ENCODE measurements at places on chromosomes 13 and 19.
A peak's percentile ranks its signal among the peaks of the same experiment; 100 is the strongest.

- no peak for DNase-seq
Measured at GRCh38 chr13:79386125-79386826, 19.8 kb downstream of the RBM26 start.

- no peak for DNase-seq
Measured at GRCh38 chr19:44142059-44142433, 692 bp downstream of the ZNF234 start.

DNA sequence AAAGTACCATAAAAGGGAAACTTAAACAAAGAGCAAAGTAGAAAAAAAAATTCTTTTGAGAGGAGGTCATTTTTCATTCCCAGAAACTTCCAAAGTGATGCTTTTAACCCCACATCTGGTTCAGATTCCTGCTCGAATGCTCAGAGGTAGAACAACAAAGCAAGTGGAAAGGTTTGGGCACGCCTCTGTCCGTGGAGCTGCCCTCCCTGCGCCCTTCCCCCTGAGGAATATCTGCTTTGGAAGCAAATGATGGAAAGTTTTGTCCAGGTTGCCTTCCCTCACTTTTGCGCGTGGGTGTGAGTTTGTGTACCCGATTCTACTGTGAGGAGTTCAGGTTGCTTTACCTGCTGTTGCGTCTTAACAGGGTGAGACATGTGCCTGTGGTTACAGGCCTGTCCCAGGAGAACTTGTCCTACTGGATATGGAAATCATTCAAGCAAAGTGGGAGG, 110.2 kb downstream of the KLF5 start:
- DNase-seq, result no peak

GRCh38 chr13:51759240-51759639, 44.7 kb downstream of the DHRS12 start:
- no peak for DNase-seq

DNA sequence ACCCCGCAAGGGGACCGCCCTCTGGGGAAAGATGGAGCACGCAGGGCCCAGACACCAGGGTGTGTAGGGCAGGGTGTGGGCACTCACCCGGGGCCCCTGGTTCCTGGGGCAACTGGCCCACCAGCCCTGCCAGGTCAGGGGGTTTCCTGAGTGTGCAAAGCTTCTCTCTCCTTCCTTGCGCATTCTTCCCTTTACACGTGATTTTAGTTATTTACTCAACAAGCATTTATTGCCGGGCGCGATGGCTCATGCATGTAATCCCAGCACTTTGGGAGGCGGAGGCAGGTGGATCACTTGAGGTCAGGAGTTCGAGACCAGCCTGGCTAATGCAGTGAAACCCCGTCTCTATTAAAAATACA, 20.4 kb downstream of the PRR36 start:
- DNase-seq, result no peak

DNA sequence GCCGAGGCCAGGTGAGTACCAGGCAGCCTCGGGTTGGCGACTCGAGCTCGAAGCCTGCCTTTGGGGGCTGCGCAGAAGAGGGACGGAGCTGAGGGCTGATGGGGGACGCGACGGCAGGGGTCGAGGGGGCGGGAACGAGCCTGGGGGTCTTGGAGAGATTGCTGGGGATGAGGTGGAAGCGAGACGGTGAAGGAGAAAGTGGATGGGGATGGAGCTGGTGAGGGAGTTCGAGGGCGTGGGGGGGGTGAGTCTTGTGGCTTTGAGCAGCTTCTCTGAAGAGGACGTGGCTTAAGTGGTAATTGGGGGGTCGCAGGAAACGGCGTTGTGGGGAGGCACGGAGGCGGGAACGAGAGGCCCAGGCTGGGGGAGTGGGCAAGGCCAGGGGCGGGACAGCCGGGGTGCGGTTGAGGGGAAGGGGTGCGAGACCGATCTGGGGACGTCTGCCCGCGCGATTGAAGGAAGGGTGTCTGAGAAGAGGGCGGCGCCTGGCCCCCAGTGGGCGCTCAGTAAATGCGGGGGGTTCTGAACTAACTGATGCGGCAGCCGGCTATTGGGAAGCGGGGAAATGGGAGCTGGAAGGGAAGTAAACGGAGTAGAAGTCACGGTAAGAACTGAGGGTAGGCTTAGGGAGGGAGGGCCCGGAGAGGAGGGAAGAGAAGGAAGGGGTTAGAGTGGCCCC, 426 bp downstream of the MYO9B start:
- DNase-seq, result no peak

DNA sequence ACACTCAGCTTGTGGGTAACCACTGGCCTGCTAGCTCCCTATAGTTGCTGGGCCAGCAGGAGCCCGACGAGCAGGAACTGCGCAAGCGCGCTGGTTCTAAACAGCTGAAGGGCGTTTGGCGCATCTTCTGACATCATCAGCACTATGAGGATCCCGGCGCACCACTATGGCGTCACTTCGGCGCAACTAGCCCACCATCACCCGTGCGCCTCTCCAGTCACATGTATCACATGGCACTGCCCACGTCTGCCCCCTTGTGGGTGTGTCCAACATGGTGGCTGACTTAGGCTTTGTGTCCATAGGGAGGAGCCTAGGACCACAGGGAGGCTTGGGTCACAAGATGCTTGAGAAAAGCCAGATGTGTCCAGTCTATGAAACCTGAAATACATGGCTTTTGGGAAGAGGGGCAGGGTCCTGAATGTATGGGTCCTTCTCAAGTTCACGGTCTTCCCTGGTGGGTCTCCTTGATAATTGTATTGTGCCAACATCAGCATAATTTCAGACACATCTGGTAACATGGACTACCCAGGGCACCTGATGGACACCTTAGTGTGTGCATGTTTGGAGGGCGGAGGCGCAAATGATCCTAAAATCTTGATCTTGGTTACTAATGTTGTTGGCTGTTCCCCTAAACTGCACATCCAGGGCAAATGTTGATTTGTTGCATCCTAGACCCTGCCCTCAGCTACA, 18.0 kb downstream of the KLK4 start:
- no peak for DNase-seq

DNA sequence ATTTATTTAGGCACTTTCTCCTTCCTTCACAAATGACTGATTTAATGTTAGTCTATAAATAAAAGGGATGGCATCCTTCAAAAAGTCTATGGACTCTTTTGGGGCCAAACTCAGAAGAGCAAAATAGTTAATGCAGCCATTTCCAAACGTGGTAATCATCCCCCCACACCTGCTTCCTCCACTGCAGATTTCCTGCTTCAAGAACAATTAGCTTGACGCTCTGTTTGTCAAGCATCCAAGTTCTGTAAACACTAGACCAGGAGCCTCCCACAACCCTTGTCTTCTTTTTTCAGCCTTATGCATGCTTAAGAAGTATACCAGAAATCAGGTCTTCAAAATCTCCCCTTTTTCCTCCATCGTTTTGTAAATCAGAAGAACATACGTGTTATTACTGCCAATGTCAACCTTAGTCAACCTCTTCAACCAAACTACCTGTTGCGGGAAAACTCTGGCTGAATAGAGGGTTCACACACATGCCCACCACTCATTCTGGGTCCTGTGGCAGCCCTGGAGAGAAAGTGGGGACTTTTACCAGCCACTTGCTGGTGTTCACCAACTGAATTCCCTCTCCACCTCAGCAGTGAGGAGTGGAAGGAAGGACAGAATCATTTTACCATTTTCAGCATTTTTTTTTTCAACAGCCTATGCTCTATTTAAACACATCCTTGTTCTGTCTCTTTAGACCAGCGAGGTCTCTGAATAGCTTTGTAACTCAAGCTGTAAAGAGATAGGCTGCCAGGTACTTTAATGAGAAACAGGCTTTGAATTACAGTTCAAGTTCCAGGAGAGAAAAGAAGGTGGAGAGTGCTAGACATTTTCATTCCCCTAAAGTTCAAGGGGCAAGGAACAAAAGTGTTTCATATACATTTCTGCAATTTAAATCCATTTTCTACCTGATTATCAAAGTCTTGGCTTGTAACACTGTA, 39.1 kb downstream of the EFNB2 start:
- no peak for DNase-seq

DNA sequence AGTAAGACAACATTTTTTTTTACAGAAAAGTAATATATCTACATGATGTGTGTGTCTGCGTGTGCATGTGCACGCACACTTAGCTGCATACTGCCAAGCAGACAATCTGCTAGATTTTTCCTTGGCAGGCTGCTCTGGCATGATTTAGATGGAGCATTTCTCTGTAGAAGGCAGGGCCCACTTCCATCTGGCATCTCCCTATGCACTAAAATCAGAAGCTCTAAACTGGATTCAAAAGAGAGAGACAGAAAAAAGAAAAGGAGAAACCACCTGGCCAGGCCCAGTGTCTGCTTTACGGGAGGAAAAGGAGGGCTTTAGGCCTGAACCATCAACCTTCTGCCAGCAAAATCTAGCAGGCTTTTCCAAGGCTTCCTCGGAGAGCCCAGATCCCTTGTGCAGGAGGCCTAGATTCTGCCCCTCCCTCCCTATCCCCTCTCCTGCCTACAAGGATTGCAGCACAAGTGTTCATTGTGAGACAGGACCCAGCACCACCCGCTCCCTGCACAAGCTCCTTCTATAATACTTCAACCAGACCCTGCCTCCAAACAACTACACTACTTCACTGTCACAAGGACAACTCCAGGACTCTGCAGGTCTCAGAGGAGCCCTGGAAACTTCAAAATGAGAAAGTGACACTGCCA, 99.3 kb downstream of the DOCK9 start:
- DNase-seq, result no peak

- DNase-seq, result no peak
Measured at GRCh38 chr13:94656766-94657165, 55.1 kb downstream of the GPR180 start.

DNA sequence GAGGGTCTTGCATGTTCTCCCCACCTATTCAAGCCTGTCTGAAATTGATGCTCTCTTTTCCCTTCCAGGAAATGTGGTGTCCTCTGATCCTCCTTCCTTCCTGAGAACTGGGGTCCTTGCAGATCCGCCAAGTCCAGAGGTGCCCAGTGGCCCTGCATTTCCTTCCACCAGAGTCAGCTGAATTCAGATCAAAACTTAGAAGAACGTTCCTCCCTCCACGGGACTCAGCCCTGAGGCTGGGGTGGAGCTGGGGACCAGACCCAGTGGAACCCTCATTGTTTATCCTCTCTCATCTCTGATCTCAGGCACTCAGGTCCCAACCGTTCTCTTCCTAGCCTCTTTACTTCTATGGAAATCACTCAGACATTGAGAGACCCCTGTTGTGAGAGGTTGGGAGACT, 477.3 kb downstream of the TSHZ3 start:
- no peak for DNase-seq

GRCh38 chr19:49101160-49101559, 13.0 kb upstream of the LIN7B start:
- DNase-seq, result no peak

DNA sequence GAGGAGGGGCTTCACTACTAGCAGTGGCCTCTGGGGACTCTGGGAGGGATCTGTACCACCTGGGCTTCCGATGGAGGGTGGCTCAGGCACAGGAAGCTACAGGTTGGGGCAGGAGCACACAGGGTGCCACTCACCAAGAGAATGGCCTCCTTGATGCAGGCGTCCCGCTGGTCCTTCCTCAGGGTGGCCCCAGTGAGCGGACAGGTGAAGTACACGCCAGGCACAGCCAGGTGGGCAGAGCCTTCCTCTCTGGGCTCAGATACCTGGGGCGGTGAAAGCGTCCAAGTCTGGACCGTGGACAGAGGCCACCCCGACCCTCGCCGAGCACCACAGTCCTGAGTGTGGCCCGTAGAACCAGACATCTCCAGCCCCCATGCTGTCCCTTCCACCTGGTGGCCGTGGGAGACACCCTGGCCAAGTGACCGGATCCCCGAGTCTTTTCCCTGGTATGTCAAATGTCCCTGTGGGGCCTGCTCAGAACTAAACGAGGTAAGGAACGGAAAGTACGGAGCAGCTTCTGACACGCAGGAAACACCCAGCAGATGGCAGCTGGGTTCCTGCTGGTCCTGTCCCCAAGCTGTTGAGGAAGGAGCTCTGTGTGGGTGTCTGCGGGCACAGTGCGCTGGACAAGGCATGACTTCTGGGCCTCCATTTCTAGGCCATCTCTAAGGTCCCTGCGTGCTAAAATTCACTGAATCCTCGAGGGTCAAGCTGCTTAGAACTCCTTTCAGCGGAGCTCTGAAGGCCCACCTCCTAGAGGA, 5.2 kb downstream of the UBXN6 start:
- DNase-seq, result no peak

DNA sequence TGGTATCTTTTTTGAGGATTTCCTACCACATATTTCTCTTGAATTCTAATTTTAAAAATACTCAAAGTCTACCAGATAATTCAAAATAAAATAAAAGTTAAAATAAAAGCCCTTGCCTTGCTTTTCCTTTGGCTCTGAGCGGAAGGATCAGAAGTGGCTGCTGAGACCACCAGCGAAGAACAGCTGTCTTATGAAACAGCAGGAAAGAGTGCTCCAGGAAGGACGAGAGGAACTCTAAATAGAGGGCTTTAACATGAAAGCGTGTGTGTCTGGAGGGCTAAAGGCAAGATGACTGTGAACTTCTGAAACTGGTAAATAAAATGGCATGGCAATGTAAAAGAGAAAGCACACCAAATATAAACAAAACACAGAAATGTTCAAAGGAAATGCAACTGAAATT, 521.5 kb upstream of the SPRY2 start:
- DNase-seq, result no peak

DNA sequence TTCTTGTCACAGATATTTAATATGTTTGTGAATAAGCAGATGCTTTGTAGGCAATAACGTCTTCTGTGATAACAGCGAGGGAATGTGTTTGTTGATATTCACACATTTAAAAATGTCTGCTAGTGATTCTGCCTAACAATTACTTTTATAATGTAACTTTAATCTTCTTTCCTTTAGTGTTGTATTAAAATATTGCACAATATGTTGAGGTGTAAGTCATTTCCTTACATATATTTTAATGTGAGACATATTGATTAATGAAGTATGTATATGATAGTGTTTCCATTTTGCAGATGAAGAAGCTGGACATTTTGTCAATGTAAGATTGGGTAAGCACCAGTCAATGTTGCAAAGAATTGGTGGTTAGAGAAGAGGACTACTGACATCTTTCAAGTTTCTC, 324.4 kb downstream of the SLITRK1 start:
- DNase-seq, result no peak

- peak; percentile 88 for DNase-seq
Measured at GRCh38 chr13:102596147-102597028, at the start of gene TPP2. Gene TPP2, plus strand, starts transcription at chr13:102596986. Its CDS starts 53 bp downstream, at chr13:102597039.

DNA sequence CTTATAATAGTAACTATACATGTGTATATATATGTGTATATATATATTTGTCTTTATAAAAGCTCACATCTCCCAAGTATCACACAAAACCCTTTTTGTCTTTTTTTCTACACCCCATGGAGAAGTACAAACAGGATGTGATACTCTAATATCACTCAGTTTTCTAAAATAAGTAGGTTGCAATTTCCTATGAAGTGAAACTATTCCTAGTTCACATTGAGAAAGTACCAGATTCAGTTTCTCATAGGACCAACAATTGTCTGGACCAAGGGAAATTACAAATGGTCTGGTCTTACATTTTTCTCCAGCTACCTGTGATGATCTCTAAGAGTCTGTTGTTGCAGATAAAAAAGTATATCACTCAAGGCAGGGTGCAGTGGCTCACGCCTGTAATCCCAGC, 17.9 kb upstream of the LILRB1 start:
- no peak for DNase-seq

- DNase-seq, result no peak
Measured at GRCh38 chr19:16000024-16000663, 51.3 kb downstream of the OR10H4 start.

- no peak for DNase-seq
Measured at GRCh38 chr19:2252055-2252796, 3.1 kb downstream of the AMH start.

GRCh38 chr13:22053053-22053452, 382.2 kb downstream of the FGF9 start:
- DNase-seq, result no peak
